ENCODE measurements at places on chromosomes 16 and 17.

DNA sequence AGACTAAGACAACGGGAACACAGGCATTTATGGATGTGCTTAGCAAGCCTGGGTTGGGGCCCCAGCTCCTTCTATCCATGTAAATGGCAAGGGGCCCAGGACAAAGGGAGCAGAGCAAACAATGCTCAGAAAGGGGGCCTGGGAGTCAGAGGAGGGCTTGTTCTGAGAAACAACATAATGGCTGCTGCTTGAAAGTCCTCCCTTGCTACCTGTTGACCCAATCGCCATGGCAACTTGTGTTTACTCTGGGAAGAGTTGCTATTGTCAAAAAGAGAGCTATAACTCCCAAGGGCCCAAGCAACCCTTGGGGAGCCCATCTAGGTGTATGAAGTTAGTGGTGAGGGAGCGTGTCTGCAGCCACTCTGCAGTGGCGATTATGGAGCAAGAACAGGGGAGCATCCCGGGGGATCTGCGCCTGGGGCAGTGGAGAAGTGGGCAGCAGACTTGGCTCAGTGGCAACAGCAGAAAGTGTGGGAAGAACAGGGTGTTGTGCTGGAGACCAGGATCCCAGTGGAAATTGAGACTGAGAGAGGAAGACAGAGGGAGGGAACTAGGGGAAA lies 118.7 kb upstream of the NLRP1 start:
- no peak for DNase-seq

DNA sequence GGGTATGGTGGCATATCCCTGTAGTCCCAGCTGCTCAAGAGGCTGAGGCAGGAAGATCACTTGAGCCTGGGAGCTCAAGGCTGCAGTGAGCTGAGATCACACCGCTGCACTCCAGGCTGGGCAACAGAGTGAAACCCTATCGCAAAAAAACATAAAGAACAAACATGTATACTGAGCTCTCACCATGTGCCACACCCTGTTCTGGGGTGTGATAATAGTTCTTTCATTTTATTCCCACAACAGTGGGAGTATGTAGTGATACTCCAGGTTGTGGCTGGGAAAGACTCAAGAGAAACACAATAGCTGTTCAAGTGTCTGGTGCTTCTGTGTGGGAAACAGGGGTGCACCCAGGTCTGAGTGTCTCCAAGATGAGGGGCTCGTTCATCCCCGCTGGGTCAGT lies 90.7 kb downstream of the SOCS1 start:
- DNase-seq = no peak

GRCh38 chr16:67872631-67873434 lies at the start of gene EDC4:
EDC4 (plus strand) TSS chr16:67873052; CDS start chr16:67873262, 210 bp downstream.
- peak; percentile 74 for DNase-seq

DNA sequence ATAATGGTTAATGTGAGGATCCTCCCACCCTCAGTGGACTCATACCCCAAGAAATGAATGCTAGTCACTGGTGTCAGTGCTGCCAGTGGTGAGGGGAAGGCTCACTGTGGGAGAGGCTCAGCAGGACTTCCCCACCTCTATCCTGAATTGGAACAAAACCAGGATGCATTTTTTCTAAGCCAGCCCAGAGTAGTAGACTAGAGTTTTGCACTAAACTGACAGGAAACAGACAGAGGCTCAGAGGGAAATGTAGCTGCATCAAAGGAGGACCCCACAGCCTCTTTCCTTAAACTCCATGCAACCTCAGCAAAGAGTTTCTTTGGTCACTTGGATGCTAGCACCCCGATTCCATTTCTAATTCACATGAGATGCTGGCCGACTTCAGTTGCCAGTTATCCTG lies 10.7 kb upstream of the SKAP1 start:
- no peak for DNase-seq

GRCh38 chr16:67150833-67151396 lies at the start of gene B3GNT9:
B3GNT9 (minus strand) TSS chr16:67150998; CDS start chr16:67150485, 513 bp downstream.
- DNase-seq = no peak

DNA sequence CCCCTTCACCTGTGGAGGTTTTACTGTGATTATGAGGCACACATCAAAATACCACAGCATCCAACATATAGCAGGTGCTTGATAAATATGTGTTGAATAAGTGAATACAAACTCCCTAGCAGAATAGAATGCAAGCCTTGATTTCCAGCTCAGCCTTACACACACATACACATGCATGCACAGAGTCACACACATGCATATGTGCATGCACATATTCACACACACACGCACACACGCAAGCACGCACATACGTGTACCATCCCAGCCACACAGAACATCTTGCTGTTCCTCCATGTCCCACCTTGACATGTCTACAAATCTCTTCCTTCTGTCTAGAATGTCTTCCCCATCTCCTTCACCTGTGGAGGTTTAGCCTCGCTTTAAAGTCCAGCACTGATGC lies 160.1 kb downstream of the GRIN2A start:
- DNase-seq = no peak
